ENCODE measurements at places on chromosomes 3 and 15.
A peak's percentile ranks its signal among the peaks of the same experiment; 100 is the strongest.

DNA sequence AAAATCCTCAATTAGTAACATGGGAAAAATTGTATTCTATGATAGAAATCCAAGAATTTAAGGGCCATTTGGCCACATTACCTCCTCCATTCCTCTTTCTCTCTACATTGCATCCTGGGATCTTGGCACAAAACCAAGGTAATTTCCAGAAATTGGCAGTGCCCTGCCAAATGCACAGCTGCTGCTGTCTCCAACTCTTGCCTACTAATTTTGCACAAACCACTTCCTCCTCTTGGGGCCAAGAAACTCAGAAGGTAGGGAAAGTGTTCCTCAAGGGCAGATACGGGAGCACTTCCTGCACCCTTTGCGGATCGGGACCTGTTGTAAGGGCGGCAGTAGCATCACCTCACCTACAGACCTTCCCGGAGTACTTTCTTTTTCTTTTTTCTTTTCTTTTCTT is 57.8 kb downstream of the MAP3K13 start:
- DNase-seq, result peak; percentile 97

- DNase-seq, result peak; percentile 81
These were observed 35.8 kb downstream of the CPN2 start for GRCh38 chr3:194315088-194315964.

GRCh38 chr3:179715582-179715981 is 62.7 kb downstream of the USP13 start:
- no peak for DNase-seq

DNA sequence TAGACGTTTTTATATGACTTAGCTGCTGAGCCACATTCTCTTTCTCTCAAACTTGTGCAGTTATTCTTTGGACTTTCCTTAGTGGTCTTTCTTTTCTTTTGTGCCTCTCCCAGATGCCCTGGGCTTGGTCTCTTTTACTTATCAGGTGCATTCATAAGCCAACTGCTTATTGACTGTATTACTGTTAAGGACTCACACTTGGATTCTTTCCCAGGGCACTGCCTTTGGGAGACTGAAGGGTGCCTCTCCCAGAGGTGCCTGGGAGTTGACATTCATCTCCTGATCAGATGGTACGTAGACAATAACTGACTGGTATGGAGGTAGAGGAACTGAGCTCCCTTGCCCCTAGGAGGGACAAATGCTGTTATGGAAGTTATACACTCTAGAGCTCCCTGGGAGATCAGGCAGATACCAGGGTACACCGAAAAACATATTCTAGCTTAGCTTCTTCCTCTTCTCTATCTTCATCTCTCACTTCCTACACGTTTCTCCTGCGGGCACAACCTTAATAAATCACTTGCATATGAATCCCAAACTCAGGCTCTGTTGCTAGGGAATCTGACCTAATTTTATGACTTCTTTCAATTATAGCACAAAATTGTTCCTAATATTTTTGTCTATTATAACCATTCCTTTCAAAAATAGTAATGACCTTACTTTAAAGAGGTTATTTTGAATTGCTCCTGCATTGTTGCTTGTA is 24.7 kb downstream of the PARP15 start:
- DNase-seq, result no peak

DNA sequence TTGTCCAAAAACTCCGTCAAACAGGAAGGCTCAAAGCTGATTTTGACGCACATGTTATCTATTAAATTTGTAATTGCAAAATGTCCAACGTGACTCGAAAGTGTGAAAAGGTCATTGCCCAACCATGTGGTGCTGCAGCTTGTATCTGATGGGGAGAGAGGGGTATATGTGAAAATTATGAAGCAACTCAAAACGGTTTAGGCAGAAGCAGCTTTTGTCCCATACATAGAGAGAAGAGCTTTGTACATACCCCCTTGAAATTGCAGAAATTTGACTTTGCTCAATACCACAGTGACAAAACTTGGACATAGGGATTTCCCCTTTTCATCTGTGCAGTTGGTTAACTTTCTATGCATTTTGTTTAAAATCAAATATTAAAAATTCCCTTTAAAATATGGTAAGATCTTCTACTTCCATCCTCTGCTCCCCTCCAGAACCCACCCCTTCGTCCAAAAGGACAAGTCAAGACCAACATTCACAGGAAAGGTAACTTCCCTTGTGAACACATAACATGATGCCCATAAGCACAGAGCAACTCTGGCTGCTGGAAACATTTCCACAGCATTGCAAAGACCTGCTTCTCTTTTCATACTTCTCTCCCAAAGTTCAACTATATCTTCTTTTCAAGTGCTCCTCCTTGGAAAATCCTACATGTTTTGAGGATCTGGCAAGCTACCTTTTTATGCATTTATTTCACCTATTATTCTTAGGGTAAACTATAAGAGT is 253.7 kb upstream of the THBS1 start:
- no peak for DNase-seq

GRCh38 chr3:107345822-107346405 is 31.3 kb upstream of the CCDC54 start:
- DNase-seq, result no peak

DNA sequence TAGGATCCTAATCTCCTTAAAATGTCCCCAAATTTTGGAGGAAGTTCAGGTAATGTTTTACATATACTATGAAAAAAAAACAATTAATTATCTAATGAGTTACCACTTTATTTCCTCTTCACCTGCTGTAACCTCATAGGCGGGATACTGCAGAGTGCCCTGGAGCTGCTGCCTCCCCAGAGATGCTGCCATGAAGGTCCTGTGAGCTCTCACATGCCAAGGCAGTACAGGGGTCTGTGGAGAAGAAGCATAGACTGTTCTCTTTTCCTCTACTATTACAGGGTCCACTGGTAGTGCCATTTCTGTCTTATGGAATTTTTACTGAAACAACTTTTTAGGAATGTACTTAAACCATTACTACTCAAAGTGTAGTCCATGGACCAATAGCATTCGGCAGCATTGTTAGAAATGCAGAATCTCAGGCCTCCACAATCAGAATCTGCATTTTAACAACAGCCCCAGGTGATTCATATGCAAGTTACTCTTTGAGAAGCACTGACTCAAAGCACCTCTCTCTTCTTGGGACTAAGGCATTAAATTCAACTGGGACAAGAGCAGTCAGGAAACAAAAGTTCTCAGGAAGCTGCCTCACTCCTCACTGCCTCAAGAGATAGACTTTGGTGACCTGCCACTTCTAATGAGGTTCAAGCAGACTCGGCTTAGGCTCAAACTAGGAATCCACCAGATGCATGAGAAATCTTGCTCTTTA is 30.3 kb upstream of the CPOX start:
- no peak for DNase-seq

- DNase-seq, result no peak
These were observed 31.4 kb upstream of the GABRB3 start for GRCh38 chr15:26804063-26804804.

GRCh38 chr15:64163659-64164362 is 989 bp upstream of the PPIB start:
- DNase-seq, result no peak

DNA sequence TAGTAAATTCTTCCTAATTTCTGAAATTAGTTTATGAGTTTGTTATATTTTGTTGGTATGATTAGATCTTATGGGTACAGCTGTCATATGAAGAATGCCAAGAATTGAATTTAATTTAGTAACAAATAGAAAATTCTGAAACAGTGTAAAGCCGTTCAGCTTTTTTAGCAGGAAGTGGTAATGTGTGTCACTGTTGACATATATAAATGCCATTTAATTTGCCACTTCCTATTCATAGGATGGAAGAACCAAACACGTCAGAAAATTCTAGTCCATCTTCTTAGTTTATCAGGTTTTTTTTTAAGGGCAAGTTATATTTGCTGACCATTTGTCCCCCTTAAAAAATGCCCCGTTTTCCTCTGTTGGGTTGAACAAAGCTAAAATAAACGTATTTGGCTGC is 43.0 kb downstream of the RAB8B start:
- DNase-seq, result no peak

- DNase-seq, result no peak
These were observed 72.3 kb upstream of the ZNF280D start for GRCh38 chr15:56805466-56806147.

DNA sequence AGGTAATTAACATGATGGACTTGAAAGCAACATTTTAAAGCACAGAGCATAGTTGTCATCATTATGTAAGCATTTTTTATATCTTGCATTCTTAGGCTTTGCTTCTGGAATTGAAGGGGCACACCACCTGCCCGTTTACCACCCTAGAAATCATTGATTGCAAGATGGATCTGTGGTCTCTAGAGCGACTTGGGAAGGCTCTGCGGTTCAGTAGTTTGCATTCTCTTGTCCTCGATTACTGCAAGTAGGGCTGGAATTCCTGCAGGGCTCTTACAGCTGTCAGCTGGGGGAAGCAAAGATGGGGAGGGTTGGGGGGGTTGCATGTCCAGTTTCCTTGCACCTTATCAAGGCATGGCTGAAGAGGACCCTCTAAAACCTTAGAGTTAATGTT is 56.7 kb upstream of the RNF7 start:
- DNase-seq, result no peak

GRCh38 chr15:51936105-51936478 is 35.5 kb downstream of the LEO1 start:
- no peak for DNase-seq

DNA sequence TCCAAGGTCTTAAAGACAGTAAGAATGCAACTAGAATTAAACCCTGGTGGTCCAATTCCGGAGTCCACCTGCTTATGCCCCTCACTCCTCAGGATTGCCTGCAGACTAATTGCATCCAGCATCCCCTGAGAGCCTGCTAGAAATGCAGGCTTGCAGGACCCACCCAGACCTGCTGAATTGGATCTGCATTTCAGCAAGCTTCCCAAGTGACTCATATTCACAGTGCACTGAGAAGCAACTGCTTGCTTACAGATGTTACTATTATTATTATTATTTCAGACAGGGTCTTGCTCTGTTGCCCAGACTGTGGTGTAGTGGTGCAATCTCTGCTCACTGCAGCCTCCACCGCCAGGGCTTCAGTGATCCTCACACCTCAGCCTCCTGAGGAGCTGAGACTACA is 83.5 kb upstream of the VGLL4 start:
- DNase-seq, result no peak

DNA sequence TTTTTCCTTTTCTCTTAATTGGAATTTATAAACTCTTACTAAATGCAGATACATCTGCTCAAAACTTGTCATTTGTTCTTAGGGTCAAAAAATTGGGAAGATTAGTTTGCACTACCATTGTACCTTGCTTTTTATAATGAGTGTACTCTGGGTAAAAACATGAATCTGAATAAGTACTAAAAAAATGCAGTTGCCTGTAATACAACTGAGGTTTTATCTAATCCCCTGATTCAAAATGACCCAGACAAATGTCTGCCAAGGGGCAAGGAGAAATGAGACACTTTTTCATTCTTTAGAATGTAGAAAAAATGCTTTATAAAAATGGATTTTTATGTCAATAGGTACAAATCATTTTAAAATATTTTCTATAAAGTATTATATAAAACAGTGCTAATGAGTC is 42.4 kb downstream of the RASA2 start:
- DNase-seq, result no peak

DNA sequence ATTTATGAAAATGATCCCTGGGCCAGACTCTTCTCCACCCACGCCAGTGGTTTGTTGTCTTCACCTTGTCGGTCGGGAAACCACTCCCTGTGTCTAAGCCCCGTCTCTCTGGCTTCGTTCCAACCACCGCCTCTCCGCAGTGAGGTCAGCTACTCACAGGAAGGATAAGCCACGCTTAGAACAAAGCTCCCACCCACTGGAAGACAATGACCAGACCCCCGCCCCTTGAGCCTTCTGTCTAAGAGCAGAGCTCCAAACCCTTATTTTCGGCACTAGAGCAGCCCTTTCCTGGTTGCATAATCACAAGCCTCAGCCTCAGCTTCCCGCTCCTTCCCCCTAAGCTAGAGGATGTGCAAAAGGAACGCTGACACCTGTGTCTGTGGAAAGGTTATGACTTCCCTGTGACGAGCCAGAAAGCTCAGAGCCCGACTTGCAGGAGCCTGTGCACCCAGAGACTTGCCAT is 114.9 kb upstream of the MEF2A start:
- DNase-seq, result no peak

GRCh38 chr15:60760646-60761504 is 281.9 kb upstream of the ICE2 start:
- DNase-seq, result no peak

DNA sequence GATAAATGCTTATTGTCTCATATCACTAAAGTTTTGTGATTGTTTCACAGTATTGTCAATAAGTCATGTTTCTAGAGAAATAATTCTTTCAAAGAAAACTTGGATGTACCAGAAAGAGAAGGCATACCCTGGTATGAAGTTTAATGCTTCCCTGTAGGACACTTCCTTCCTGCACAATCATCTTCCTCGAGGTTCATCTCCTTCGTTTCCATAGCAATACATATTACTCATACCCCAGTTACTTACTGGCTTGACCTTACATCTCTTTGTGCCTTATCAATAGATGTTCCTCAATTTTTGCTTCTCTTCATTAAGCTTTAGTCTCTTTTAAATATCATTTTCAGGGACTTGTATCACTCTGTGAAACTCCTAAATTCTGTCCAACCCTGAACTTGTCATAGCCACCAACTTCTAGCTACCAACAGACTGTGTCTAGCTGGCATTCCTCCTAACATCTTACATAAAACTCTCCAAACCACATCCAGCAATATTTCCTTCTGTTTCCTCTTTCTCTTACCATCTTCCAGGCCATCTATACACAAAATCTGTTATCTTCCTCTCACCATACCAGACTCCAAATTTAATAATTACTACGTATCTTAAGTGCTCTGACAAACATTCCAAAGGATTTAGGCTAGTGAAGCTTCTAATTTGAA is 134.3 kb downstream of the GADL1 start:
- DNase-seq, result no peak

DNA sequence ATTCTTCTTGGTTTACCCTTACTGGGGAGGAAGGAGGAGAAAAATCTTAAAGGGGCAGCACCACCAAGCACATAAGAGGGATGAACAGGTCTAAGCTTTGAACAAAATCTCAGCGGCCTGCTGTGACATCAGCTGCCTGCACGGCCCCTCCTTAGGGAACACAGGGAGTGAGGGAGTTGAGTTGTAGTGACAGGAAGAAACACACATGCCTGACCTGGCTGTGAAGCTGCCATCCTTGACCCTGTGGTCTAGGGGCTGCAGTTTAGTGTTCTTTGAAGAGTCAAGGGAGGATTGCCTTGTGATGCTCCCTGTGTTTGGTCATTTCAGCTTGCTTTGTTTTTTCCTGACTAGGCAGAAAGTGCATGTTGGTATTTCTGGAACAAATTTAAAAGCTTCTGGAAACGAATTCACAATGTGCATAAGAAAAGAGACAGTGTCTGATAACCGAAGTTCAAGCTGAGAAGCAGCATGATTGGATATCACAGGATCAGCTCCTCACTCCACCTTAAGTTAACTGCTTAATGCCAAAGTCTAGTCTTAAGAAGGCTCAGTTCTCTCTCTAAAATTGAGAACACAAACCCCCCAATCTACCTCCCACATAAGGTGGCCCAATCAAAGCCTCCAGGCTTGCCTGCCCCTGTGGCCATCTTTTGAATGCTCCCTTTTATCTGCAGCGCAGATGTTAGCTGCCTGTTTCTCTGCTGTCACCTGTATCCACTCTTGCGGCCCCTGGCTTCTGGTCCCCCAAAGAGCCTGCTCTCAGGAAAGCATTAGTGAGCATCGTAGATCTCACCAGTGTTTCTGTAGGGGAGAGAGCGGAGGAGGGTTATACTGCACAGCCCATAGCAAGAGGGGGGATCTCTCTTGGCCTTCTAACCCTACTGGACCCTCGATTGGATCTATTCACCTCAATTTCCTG is 82.2 kb downstream of the SCN11A start:
- no peak for DNase-seq

Data from NCI-H446 (cell line).